Mesenteric fat pad (tissue), 1 donor: ENCODE measurements at places on chromosomes 1 and 21. TPM values are rescaled to one million over a fixed set of nuclear protein-coding genes. Genes with fewer than 3 reads are reported as not detected.
A peak's percentile ranks its signal among the peaks of the same experiment; 100 is the strongest.

DNA sequence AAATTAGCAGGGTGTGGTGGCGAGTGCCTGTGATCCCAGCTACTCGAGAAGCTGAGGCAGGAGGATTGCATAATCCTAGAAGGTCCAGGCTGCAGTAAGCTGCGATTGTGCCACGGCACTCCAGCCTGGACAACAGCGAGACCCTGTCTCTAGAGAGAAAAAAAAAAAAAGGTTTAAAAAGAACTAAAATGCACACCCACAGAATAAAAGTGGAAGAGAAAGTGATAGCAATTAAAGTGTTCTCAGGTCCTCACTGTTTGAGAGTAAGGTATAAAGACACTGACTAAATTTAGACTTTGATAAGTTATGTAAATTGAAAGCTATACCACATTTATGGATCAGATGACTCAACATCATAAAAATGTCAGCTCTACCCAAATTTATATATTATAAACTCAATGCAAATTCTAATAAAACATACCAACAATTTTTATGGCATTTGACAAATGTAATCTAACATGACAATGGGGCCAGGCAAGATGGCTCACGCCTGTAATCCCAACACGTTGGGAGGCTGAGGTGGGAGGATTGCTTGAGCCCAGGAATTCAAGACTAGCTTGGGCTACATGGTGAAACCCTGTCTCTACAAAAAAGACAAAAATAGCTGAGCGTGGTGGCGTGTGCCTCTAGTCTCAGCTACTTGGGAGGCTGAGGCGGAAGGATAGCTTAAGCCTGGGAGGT lies 11.8 kb downstream of the ZBTB17 start:
- DNase-seq, result no peak

DNA sequence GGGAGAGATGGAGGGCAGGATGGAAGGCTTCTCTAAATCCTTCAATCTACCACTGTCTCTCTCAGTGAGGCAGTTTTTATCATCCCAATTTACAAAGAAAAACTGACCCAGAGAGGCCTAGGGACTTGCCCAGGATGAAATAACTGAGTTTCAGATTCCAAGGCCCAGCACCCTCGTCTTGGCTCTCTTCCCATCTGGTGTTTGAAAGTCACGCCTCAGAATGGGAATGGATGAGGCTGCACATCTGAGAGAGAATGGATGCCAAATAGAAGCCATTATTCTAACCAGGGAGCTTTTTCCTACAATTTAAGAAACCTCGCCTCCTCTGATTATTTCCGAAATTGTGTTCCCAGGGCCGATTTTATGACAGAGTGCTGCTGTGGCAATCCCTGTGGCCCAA lies 10.6 kb upstream of the KCNN3 start:
- no peak for DNase-seq

GRCh38 chr1:25568834-25569596 lies 25.6 kb downstream of the LDLRAP1 start:
- DNase-seq, result no peak

GRCh38 chr1:1567891-1568291 lies 6.8 kb downstream of the SSU72 start:
- DNase-seq, result no peak

DNA sequence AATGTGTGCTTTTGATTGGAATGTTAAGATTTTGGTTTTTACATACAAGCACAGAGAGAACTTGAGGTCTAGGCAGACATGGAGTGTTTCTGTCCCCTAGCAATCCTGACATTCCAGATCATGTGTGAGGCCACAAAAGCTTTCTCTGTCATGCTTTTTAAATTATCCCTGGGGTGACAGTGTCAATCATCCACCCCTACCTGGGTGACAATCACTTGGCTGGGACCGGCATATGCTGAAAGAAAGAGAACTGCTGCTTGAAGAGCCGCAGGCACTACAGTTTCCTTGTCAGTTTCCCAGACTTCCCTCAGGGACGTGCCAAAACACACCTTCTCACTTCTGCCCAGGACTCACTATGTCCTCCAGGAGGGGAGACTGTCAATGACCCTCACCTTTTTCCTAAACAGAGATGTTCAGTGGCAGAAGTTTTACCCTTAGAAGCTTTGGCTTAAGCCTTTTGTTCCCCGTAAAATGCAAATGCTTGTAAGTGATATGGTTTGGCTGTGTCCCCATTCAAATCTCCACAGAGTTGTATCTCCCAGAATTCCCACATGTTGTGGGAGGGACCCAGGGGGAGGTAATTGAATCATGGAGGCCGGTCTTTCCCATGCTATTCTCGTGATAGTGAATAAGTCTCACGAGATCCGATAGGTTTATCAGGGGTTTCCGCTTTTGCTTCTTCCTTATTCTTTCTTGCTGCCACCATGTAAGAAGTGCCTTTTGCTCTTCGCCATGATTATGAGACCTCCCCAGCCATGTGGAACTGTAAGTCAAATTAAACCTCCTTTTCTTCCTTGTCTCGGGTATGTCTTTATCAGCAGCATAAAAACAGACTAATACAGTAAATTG lies 217.4 kb downstream of the FGGY start:
- no peak for DNase-seq

- DNase-seq, result no peak
These were observed 157.5 kb upstream of the FGGY start for GRCh38 chr1:59139396-59139795.

GRCh38 chr1:224700918-224701531 lies 84.9 kb downstream of the CNIH3 start:
- DNase-seq, result no peak

- DNase-seq, result no peak
These were observed 14.7 kb upstream of the CYYR1 start for GRCh38 chr21:26587736-26588201.

GRCh38 chr1:49906365-49906764 lies 117.4 kb downstream of the AGBL4 start:
- no peak for DNase-seq

DNA sequence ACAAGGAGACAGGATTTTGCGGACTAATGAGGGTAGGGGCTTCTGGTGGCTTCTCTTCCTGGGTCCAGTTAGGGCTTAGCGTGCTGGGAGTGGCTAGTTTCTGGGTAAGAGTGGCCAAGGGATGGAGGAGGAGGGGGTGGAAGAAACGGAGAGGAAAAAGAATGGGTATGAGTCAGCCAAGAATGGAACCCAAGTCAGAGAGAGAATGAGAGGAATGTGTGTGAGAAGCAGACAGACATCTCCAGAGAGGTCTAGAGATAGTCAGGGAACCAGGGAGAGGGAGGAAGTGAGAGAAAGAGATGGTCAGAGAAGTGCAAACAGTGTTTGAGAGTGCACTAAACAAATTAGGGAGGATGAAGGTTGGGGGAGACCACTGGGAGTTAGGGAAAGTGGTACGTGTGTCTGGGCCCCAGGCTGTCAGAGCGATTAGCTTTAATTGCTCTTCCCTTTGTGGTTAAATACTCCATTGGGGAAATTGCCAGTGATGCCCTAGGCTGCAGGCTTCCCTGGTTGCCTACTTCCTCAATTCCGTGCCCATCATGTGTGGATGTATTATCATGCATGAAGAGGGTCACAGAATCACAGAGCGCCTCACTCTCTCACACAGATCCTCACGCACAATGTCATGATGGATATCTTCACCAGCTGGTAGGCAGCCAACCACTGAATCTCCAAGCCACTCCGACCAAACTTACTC lies 1.4 kb downstream of the PEA15 start:
- DNase-seq, result no peak

GRCh38 chr1:112893288-112894009 lies 62.5 kb downstream of the SLC16A1 start:
- DNase-seq, result no peak

DNA sequence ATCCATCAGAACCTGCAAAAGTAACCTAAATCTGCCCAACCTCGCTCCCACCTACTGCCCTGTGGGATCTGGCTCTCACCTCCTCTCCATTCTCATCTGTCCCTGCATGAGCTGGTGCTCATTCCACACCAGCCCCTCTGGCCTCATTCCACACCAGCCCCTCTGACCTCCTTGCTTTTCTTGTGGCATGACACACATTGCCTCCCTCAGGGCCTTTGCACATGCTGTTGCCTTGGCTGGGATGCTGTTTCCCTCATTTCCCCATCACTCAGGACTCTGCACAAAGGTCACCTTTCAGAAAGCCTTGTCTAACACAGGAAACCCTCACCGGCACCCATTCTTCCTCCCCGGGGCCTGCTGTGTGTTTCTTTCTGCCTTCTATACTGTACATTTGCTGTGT lies 197.1 kb downstream of the KAZN start:
- no peak for DNase-seq

DNA sequence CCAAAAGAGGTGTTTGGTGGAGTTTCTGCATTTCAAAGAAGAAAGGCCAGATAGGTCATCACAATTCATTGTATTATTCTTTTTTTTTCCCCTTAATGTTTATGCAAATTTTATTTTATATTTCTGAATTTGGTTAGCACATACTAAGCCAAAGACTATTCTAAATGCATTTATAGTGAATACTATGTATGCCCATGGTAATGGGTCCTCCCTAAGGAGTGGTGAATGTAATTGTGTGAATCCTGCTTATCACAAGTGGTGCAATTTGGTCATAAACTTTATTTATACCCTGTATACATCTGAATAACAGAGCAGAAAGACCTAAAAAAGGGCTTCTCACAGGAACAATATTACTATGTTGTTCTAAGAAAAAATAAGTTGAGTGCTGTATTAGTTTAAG lies 99.1 kb downstream of the CD247 start:
- DNase-seq, result no peak

DNA sequence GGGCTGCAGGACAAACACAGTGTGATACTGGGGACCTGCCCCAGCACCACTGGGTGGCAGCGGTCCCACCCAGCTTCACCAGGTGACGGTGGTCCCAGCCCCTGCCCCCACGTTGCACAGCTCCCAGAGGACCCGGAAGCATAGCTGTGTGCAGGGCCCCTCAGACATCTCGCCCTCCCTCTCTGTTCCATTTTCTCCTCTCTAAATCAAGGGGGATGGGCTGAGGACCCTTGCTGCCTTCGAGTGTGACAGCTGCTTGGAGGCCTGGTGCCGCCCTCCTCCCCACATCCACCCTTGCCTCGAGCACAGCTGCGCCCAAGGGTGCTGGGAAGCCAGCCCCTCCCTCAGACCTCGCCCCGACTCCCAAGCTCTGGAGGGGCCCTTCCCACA lies 16.1 kb upstream of the LRRC3 start:
- DNase-seq, result no peak

DNA sequence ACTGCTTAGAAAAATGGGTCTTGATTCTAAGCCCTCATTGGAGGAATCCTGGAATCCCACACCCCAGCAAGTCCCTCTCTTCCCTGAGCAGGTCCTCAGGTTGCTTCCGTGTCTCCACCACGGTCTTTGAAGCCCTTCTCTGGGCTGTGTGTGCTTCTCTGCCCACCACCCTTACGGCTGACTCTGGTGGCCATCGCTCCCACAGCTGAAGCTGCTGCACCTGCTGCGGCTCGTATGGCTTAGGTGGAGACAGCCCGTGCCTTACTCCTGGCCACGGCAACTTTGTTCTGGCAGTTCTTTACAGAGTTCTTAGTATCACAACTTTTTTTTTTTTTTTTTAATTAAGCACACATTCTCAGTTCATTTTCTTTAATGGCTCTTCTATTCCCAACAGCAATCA lies 10.9 kb upstream of the KIF26B start:
- DNase-seq, result no peak

DNA sequence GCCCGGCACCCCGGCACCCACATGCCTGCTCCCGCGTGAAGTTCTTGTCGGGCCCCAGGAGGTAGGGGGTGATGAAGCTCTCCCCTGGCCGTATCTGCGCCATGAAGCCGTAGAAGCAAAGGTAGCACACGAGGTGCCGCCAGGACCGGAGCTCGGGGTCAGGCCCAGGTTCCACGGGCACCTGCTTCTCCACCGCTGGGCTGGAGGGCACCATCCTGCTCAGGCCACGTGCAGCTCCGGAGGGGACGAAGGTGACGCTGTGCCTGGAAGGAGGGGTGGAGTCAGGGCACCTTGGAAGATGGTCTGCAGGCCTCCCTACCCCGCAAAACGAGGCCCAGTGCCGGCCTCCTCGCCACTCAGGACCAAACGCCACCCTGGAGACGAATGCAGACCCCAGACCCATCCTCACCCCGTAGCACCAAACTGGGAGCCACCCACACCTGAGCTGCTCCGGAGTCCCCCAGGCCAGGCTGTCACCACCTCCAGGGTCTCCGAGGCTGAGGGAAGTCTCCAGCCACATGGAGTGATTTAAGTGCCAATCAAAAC lies 4.4 kb downstream of the SLC19A1 start:
- peak; percentile 84 for DNase-seq

DNA sequence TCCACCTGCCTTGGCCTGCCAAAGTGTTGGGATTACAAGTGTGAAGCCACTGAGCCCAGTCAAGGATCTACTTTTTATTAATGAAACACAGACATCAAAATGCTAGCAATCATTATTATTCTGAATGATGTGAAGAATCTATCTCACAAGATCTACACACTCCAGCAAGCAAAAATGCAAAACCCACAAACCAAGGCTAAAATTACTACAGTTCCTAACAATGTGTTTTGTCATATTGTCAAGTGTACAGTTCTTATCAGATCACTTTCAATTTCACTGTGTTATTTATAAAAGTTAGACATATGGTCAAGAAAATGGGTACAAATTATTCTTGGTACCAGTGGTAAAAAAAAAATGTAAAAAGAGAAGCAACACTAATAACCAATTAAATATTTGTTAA lies 61.3 kb upstream of the SDC3 start:
- DNase-seq, result no peak

DNA sequence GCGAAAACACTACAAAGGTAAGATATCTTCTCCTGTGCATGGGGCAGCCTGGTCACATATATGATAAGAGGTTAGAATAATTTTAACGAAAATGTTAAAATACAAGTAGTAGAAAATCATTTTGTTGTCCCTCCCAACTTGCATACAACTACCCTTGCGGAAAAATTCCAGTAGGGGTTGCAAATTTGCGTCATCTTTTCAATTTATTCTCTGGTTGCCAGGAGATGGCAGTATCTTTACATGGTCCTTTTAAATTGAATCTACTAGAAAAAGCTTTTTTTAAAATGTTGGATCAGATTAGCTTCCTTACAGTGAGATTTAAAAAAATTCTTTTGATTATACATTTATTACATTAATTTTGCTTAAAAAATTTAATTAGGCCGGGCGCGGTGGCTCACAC lies 10.9 kb downstream of the S100PBP start:
- no peak for DNase-seq

GRCh38 chr1:94069919-94070285 lies 51.0 kb downstream of the ABCA4 start:
- DNase-seq, result no peak

GRCh38 chr1:175128523-175128922 lies 60.9 kb downstream of the TNN start:
- no peak for DNase-seq

GRCh38 chr1:111538343-111539025 lies 35.1 kb upstream of the ADORA3 start:
- DNase-seq, result no peak

The ZNF644 gene
- total RNA-seq, result 38.3 TPM

The DNMT3L gene
- total RNA-seq, result not detected

The OR2L5 gene
- not detected for total RNA-seq

The CYP4Z1 gene
- 2.5 TPM for total RNA-seq

The CYP4X1 gene
- total RNA-seq, result 4.3 TPM

The FAM163A gene
- not detected for total RNA-seq

The ARHGEF16 gene
- total RNA-seq, result 1.6 TPM

The CSF1 gene
- total RNA-seq, result 228 TPM

The PHC2 gene
- total RNA-seq, result 142 TPM

The LDLRAD1 gene
- total RNA-seq, result not detected

The THEM5 gene
- total RNA-seq, result not detected

The CCNL2 gene
- 162 TPM for total RNA-seq
